ENCODE measurements at places on chromosomes 2 and 18. TPM values are rescaled to one million over a fixed set of nuclear protein-coding genes. Genes with fewer than 3 reads are reported as not detected.

The NOSTRIN gene
- 48.1 TPM for polyA plus RNA-seq

The POTEJ gene
- polyA plus RNA-seq = not detected

The RIT2 gene
- polyA plus RNA-seq = not detected

The SLC8A1 gene
- 0.31 TPM for polyA plus RNA-seq

The NPHP1 gene
- 3.9 TPM for polyA plus RNA-seq

The SLC5A7 gene
- polyA plus RNA-seq = 0.18 TPM

The VWA3B gene
- 0.12 TPM for polyA plus RNA-seq

The FBXO15 gene
- not detected for polyA plus RNA-seq

The DSC1 gene
- polyA plus RNA-seq = 0.03 TPM

The PID1 gene
- 10.2 TPM for polyA plus RNA-seq

The ZNF892 gene
- polyA plus RNA-seq = not detected

The ANKRD30BL gene
- 0.15 TPM for polyA plus RNA-seq

The UNC80 gene
- 0.15 TPM for polyA plus RNA-seq

The ECEL1 gene
- polyA plus RNA-seq = not detected

The EPHA4 gene
- 0.56 TPM for polyA plus RNA-seq

The FBXO41 gene
- 0.80 TPM for polyA plus RNA-seq

The RMDN2 gene
- 3.1 TPM for polyA plus RNA-seq

The MFSD2B gene
- 0.61 TPM for polyA plus RNA-seq

The MYL12B gene
- polyA plus RNA-seq = 738 TPM

The SMYD5 gene
- 13.0 TPM for polyA plus RNA-seq

The POTEI gene
- polyA plus RNA-seq = 0.06 TPM
